Kidney capillary endothelial cell (primary cell): ENCODE measurements at places on chromosomes 4 and X.

DNA sequence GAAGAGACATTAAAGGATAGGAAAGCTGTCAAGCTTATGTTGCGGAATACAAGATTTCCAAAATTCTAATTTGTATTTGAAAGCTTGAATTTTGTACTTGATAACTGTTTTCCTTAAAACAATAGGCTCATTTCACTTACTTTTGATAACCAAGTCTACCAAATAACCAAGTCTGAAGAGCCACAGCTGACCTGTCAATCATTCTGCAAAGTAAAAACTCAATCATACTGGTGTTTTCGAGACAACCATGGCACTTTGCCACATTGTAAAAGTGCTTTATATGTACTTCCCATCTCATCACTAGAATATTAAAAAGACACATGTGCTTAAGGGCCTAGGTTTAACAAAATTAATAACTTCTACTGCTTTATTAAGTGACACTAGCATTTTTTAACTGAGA is 47.9 kb downstream of the LEF1 start:
- DNase-seq = no peak

- DNase-seq = peak; percentile 87
These were observed 21.7 kb downstream of the PDLIM3 start for GRCh38 chr4:185513489-185514181.

DNA sequence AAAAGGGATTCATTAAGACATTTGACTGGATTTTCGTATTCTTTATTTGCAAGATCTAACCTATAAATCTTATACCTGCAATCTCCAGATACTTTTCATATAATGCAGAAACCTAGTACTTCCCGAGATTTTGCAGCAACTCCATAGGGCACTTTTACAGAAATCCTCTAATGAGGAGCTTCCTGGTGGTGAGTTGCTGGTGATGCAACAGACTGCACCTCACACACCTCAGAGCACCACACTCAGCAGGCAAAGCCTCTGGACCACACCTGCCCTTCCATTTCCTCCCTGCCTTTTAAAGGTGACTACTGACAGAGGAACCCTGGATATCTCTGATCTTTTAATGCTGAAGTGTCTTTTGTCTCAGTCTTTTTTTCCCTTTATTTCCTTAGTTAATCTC is 289.4 kb downstream of the TRAM1L1 start:
- no peak for DNase-seq

DNA sequence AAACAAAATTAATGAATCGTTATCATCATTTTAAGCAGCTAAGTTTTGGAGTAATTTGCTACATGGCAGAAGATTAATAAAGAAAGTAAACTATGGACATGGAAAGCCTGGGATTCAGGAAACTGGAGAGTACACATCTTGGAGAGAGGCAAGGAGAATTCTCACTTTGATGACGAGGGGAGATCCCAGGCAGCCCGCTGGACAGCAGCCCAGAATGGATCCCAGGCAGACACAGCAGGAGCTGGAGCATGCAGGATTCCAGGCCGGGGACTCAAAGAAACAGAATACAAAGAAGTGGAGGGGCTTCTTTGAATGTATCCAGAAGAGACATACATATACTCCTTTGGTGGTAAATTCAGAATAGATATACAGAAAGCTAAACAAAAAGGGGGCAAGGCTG is 118.0 kb upstream of the ATP6AP2 start:
- DNase-seq = no peak

DNA sequence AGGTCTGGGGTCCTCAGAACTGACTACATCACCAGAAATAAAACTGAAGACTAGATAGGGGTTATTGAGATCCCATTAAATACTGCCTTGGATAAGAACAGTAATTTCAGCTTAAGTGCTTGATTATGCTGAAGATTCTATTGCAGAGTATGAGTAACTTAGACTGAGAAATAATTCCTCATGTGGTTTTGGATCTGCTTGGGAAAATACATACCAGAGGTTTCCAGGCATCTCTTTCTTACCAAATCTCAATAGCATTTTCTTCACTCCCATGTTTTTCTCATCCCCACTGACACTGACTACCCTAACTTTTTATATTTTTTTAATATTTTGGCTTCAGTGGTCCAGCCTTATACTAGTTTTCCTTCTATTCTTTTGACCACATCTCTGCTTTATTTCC is 92.0 kb upstream of the TEX13D start:
- DNase-seq = no peak
